ENCODE measurements at places on chromosomes 2 and 18.

DNA sequence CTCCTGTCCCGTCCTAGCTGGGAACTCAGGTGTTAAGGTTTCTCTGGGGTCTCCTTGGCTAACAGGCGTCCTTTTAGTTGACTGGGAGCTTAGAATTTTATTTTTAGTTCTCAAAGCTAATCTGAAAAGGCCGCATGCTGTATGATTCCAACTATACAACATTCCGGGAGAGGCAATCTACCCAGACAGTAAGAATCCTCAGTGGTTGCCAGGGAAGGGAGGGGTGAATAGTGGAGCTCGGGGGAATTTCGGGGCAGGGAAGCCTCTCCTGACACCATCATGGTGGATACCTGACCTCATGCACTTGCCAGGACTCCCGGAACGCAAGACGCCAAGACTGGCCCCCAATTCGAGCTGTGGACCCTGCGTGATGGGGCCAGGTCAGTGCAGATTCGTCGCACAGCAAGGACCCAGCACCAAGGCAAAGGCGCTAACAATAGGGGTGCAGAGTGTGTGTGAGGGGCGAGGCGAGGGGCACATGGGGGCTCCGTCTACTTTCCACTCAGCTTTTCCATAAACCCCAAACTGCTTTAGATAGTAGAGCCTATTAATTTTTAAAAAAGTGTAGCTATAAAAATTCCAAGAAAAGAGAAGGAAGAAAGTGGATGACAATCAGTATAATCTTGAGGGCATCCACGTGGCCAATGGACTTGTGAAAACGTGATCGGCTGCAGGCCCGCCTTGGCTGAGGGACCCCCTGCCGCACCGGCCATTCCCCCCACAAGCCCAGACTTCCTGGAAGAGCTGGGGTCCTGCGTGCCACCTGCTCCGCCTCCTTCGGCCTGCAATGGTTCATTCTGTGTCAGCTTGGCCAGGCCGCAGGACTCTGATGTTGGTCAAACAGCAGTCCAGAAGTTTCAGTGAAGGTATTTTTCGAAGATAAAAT lies 17.3 kb downstream of the PDCD1 start:
- no peak for DNase-seq

DNA sequence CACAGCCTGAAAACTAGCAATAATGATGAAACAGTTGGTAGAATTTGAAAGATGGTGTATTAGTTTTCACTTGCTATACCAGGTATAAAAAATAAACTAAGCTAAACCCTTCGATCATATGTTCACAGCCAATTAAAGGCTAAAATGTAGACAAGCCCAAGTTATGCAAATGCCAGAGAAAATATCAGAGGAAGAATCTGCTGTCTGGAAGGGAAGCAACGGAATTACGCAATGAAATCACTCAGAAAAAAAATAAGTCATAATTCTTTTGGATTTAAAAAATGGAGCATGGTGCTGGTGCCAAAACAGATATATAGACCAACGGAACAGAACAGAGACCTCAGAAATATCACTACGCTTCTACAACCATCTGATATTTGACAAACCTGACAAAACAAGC lies 108.3 kb downstream of the ARL4C start:
- DNase-seq: no peak

DNA sequence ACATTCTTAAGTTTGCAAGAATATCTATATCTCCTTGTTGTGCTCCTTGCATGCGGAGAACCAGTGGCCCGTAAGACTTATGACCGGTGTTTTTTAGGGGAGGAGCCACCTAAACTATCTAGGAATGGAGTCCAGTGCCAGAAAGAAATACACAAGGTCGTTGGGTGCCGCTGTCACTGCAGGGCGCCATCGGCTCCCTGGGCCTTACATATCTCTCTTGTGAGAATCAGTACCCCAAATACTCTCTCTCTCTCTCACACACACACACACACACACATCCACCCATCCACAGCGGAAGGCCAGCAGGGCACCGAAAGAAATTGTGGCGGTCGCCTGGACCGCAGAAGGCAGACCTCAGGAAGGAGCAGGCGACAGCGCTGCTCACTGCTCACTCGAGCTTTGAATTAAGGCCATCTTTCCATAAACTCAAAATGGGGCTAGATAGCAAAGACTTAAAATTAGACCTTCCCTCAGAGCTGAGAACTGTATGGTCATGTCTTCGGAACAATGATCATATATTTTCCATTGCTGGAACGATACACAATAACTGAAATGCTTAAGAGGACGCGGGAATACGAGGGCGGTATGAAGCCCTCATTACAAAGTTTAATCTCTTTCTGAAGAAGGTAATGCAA lies 10.4 kb downstream of the NR4A2 start:
- DNase-seq: no peak

DNA sequence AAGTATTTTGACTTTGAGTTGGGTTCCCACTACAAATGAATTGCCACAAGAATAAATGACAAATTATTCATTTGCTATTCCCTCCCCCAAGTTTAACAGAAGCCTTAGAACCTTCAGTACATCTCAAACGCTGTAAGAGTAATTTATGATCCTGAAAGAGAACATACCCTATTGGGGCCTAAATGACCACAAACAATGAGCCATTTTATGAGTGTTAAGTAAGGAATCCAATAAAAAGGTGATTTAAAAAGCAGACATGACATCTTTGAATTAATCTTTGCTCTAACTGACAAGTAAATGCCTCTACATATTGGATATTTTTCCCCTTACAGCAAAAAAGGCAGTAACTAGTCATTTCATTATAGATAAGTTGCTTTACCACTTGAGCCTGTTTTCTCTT lies 136.9 kb downstream of the NRXN1 start:
- no peak for DNase-seq

DNA sequence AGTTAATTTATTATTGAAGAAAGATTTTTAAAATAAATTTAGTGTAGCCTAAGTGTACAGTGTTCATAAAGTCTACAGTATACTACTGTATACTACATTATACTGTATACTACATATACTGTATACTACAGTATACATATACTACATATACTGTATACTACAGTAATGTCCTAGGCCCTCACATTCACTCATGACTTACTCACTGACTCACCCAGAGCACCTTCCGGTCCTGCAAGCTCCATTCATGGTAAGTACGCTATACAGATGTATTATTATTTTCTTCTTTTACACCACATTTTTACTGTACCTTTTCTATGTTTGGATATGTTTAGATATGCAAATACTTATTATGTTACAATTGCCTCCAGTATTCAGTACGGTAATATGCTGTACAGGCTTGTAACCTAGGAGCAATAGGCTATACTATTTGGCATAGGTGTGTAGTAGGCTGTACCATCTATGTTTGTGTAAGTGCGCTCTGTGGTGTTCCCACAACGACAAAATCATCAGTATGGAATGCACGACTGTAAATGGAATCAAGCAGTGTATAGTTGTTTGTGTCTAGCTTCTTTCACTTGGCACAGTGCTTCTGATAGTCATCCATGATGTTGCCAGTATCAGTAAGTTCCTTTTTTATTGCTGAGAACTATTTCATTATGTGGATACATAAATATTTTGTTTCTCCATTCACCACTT lies 245.7 kb downstream of the MTX2 start:
- DNase-seq: no peak

DNA sequence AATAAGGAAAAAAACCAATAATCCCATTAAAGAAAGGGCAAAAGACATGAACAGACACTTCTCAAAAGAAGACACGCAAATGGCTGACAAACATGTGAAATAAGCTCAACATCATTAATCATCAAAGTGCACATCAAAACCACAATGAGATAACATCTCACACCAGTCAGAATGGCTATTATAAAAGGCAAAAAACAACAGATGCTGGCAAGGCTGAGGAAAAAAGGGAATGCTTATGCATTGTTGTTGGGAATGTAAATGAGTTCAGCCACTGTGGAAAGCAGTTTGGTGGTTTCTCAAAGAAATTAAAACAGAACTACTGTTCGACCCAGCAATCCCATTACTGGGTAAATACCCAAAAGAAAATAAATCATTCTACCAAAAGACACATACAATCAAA lies 285.6 kb downstream of the NR4A2 start:
- DNase-seq: no peak

DNA sequence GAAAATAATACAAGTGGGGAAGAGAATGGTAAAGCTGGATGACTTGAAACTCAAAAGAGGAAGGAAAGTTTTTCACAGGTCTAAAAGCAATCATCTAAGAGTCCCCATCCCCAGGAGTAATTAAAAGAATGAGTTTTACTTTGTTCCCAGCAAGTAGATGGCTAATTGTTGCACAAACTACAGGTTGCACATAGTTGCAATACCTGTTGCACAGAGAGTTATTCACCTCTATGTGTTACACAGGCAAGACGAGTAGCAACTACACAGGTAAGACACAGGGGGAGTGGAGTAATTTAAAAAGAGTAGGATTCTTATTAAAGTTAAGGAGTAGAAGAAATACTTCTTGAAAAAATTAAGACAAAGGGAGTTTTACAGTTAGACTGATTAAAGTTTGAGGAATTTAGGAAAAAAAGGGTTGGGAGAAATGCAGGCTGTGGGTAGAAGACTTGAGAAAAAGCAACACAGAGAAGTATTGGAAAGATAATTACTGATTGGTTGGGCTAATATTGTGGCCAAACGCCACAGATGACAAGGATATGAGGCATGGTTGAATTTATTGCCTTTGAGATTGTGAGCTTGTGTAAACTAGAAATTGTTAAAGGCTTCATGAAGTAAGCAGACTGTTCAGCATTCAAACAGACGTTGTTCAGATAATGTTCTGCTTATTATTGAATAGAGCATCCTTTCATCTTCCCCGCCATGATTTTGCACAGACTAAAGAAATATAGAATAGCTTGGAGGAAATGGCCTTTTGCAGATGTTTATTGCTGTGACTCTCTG lies 699.3 kb downstream of the NR4A2 start:
- DNase-seq: no peak

DNA sequence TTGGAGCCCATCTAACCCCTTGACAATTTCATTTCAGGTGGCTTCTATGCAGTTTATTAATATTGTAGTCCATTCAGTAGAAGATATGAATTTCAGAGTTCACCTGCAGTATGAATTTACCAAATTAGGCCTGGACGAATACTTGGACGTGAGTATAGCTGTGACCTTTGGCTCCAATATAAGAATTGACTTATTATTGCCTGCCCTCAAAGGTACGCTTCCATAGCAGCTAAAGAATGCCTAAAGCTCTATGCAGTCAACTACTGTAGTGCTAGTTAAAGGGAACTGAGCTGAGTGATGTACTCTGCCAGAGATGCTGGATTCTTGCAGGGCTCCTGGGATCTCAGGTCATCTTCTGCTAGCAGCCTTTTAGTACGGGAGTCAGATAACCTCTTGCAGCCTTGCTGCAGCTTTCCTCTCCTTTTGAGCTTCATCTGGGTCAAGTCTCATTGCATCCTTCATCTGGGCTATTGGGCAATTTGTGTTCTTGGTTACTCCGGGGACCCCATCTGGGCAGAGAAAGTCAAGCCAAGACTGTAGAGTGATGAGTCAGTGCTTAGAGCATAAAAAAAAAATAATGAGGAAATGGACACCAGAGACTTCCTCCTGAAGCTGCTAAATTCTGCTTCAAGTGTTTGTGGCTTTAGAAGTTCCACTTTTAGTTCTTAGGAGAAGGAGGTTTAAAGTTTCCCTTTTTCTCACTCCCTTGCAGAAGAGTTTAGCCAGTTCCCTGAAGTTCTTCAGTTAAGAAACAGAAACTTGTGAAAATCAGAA lies 105.6 kb downstream of the PRPF40A start:
- peak; percentile 56 for DNase-seq

DNA sequence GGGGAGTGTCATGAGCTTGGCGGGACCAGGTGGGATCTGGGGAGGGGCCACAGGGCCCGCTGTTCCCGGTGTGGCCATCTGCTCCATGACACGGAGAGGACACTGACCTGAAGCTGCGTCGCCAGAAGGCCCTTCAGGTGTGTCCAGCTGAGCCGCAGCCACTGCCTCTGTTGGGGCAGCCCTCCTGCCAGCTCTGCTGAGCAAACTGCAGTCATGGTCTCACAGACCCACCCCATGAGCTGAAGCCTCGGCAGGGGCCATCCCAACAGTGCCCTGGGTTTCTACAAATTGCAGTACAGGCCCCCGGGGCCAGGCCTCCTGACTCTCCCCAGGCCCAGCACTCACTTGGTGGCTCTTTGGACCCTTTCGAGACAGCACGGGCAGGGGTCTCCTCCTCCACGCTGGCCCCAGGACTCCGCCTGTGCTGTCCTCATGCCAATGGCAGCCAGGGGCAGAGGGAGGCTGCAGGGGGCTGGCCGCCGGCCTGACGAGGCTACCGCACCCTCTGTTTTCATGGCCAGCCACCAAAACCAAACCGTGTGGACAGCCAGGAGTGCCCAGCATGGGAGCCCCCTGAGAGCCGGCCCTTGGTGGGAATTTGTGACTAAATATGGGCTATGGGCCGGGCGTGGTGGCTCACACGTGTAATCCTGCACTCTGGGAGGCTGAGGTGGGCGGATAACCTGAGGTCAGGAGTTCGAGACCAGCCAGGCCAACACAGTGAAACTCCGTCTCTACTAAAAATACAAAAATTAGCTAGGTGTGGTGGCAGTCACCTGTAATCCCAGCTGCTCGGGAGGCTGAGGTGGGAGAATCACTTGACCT lies 175.2 kb upstream of the SALL3 start:
- no peak for DNase-seq

- DNase-seq: no peak
Observed at GRCh38 chr2:12259493-12259892, 457.2 kb upstream of the TRIB2 start.

- no peak for DNase-seq
Observed at GRCh38 chr2:30981510-30981909, 156.7 kb downstream of the GALNT14 start.

DNA sequence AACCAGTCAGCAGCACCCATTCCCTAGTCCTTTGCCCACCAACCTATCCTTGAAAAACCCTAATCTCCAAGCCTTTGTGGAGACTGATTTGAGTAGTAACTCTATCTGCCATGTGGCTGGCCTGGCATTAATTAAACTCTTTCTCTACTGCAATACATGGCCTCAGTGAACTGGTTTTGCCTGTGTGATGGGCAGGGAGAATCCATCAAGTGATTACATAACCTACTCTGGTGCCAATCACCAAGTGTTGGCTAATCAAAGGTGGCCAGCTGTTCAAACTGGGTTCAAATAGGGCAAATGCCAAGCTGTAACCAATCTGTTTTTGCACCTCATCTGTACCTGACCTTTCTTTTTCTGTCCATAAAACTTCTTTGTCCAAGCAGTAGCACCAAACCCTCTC lies 139.8 kb upstream of the XPO1 start:
- DNase-seq: no peak

GRCh38 chr2:17869128-17869527 lies 9.3 kb upstream of the KCNS3 start:
- peak; percentile 2 for DNase-seq

DNA sequence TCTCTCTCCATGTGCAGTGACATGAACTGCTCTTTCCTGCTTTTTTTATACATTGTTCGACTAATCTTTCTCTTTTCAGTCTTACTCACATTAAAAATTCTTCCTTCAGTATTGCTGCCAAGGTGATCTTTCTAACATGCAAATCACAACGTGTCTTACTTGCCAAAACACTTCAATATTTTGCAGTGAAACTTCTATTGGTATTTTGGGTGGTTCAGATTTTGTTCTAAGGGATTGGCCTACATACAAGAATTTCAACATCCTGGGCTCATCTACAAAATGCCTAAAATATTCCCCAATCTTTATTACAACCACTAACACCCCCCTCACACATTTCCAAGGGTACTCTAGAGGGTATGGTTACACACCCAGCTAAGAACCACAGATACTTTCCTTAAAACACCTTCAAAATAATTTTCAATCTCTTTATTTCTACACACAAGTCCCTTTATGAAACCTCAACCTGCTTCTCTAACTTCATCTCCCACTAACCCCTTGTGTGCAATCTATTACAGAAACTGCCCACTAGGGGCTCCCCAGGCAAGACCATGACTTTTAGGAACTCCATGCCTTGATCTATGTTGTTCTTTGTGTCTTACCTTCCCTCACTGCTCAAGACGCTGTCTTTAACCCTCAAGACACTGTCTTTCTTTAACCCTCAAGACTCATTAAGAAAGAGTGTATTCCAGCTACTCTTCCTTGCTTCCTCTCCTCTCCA lies 50.9 kb downstream of the COL3A1 start:
- no peak for DNase-seq

Measured in non-pigmented ciliary epithelial cell (primary cell).